Activated CD8-positive, alpha-beta memory T cell treated with anti-CD3 and anti-CD28 coated beads for 1 hour (primary cell): ENCODE measurements at places on chromosomes 1 and 21.

DNA sequence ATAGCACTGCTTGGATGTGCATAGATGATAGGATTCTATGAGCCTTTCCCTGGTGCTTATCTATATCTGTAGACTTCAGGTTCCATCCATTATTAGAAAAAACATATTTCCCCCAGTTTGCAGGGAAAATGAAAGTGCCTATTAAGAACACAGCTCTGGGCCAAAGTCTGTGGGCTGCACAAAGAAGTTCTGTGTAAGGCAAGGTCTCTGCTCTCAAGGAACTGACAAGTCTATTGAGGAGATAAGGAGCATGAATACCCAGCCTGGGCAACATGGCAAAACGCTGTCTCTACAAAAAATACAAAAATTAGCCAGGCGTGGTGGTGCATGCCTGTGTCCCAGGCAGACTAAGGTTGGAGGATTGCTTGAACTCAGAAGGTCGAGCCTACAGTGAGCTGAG, 22.3 kb upstream of the SDE2 start:
- DNase-seq = no peak

DNA sequence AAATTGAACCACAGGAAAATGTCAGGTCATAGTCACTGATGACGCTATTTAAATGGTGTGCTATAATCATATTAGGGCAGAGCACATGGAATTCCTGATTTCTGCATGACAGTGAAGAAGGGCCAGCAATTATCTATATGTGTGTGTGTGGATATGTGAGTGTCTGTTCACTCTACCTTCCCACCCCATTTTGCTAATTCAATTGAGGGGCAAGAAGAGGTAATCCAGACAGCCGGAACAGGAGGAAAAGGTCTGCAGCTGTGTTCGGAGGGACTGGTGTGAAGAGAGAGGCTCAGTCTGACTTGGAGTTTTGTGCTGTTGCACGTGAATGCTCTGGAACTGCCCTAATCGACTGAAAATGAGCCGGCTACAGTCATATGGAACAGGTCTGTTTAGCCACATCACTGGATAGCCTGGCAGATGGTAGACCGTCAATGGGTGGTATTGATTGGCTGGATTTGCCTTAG, 5.1 kb upstream of the ELAVL4 start:
- no peak for DNase-seq

GRCh38 chr1:33626801-33627200, 154.4 kb downstream of the ZSCAN20 start:
- DNase-seq = no peak

GRCh38 chr1:241161188-241161689, 195.8 kb downstream of the RGS7 start:
- DNase-seq = no peak

DNA sequence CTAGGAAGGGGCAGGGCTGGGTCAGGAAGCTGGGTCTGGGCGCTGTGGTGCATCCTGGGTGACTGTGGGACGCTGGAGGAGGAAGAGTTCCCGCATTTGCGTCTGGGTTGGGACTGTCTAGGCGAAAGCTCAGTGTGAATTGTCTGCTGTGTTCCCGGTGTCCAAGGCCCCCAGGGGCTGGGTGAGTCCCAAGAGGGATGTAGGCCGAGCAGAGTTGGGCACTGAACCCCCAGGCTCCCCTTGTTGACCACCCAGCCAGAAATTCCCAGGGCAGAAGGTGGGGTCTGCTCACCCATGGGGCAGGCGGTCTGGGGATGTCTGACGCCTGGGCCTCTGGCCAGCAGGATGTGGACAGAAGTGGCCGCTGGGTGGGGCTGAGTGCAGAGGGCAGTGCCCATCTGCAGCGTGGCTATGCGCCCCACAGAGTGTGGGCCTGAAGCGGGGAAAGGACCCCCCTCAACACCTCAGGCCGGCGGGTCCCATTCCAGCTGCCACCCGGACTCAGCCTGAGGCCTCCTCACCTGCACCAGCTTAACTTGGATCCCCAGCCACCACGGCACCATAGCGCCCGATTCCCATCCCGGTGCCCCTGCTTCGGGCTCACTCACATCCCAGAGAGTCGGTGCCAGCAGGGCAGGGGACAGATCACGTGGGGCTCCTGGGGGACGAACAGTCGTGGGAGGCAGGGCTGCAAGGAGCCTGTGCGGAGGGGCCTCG, 37.0 kb upstream of the POFUT2 start:
- no peak for DNase-seq

DNA sequence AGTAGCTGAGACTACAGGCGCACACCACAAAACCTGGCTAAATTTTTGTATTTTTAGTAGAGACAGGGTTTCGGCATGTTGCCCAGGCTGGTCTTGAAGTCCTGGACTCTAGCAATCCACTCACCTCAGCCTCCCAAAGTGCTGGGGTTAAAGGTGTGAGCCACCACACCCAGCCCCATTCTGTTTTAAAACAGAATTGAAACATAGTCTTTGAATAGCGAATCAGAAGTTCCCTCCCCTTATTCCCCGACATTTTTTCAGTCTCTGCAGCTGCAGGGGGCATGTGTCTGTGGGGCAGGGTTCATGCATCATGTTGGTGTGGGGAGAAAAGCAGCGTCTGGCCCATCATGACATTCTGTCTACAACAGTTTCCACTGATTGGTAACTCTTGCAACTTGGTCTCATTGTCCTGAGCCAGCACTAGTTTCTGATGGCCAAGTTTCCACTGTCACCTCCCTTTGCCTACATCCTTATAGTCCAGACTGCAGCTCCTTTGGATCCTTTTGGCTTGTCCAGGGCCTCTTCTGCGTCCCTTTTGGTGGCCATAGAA, 15.6 kb upstream of the HHAT start:
- DNase-seq = no peak

DNA sequence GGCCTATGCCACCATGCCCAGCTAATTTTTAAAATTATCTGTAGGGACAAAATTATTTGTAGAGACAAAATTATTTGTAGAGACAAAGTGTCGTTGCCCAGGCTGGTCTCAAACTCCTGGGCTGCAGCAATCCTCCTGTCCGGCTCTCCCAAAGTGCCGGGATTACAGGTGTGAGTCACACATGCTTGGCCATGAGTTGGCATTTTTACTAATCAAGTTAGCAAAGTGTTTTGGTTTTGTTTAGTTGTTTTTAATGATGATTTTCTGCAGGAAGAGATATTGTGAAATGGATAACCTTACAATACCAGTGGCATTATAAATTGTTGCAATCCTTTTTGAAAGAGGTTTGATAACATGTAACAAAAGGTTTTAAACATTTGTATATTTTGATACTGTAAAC, 65.3 kb upstream of the MAGI3 start:
- DNase-seq = no peak

DNA sequence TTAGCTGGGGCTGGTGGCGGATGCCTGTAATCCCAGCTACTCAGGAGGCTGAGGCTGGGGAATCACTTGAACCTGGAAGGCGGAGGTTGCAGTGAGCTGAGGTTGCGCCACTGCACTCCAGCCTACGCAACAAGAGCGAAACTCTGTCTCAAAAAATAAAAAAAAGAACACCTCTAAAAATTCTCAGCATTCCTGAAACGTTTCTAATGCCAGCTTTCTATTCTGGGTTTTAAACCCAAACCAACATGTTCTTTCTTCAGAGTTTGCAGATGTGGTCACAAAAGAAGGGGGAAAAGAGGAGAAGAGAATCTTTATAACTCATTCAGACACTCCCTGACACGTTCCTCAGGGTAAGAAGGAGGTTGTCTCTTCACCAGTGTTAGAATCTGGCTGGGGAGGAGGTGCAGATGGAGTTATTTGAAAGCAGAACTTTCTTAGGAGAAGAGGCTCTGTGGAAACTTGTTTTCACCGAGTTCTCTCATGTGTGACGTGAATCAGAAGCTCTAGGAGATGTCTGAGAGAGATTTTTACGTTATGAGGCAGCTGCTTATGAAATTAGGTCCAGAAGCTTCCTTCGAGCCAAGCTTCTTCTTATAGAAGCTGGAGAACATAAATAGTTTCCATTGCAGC, 17.8 kb upstream of the CNR2 start:
- DNase-seq = no peak

GRCh38 chr21:44083631-44084291, 23.4 kb upstream of the PWP2 start:
- DNase-seq = peak; percentile 42

DNA sequence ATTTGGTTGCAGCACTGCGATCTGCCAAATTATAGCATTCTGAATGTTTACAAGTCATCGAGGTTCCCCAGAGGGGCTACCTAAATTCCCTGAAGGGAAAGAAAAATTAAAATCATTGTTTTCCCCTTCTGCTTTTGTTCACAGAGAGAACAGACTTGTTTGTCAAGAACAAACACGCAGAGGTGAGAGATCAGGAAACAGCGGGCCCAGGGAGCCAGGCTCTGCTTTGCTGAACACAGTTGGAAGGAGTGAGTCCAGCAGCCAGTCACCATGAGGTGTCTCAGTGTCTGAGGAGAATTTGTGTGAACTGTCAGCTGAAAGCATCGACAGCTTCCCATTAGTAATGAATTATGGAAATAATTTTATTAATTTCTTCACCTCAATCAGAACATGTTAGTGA, 52.5 kb downstream of the RWDD3 start:
- no peak for DNase-seq

GRCh38 chr1:147600119-147601111, 59.1 kb downstream of the BCL9 start:
- DNase-seq = no peak

GRCh38 chr1:224647449-224647848, 31.3 kb downstream of the CNIH3 start:
- DNase-seq = no peak
